ENCODE measurements at places on chromosomes 7 and 10.

DNA sequence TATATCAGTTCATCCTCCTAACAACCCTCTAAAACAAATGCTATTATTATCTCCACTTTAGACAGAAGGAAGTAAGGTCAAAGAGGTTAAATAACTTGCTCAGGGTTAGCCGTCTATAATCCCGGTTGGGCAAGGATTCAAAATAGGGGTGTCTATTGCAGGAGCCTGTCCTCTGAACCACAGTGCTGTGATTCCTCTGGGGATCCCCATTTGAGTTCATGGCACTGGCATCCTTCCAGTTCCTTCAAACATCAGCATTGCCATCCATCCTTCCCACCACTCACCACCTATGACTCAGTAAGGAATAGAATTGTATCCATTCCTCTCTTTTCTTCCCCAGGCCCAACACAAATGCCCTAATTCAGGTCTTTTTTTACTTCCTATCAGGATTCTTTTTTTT, 25.6 kb downstream of the HPS6 start:
- no peak for DNase-seq

GRCh38 chr10:11805792-11806191, 17.4 kb upstream of the PROSER2 start:
- DNase-seq, result no peak

DNA sequence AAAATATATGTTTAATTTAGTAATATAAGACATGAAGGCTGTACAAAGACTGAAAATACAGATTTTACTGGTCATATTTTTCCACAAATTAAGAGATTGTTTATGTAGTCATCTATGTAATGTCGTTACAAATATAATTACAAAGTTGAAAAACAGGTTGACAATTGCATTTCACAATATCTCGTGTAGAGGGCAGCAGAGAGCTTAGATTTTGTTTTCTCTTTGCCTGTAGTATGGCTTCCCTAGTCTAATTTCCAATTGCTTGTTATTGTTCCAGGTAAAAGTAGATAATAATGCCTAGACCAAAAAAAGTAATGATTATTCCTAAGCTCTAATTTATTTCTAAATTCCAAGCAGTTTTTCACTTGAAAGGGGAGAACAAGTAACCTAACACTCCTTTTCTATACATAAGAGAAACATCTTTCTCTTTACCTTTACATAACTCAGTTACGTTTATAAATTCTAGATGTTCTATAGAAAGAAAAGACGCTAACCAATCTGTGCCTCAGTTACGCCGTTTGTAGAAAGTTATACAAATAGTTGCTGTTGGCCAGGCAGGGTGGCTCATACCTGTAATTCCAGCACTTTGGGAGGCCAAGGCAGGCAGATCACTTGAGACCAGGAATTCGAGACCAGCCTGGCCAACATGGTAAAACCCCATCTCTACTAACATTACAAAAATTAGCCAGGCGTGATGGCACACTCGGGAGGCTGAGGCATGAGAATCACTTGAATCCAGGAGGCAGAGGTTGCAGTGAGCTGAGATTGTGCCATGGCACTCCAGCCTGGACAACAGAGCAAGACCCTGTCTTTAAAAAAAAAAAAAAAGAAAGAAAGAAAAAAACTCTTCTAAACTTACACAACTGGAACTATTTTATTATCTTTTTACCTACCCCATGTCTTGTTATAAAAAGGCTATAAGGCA, 30.0 kb downstream of the NET1 start:
- no peak for DNase-seq

GRCh38 chr7:100894860-100895700, 608 bp downstream of the ACHE start:
- peak; percentile 68 for DNase-seq

Data from stimulated activated CD4-positive, alpha-beta T cell treated with anti-CD3 and anti-CD28 coated beads, Interleukin-15, amount 100 ng/mL, for 24 hours (primary cell).